Stimulated activated CD8-positive, alpha-beta memory T cell treated with anti-CD3 and anti-CD28 coated beads, Interleukin-15, amount 100 ng/mL, for 1 hour (primary cell): ENCODE measurements at places on chromosomes 13 and 19.

- no peak for DNase-seq
Measured at GRCh38 chr13:50910485-50910805, 854 bp downstream of the RNASEH2B start.

DNA sequence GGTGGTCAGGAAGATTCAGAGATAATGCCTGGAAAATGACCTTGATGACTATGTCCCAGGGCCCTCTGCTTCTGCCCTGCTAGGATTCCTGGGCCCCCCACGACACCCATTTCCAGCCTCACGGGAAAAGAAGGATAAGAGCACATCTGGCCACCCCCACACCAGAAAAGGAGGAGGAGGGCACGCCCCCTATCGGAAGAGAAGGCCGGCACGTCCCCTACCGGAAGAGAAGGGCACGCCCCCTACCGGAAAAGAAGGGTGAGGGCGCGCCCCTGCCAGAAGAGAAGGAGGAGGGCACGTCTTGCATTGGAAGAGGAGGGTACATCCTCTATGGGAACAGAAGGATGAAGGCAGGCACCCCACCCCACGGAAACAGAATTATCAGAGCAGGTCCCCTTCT is 84.3 kb downstream of the IER2 start:
- DNase-seq: peak; percentile 25

DNA sequence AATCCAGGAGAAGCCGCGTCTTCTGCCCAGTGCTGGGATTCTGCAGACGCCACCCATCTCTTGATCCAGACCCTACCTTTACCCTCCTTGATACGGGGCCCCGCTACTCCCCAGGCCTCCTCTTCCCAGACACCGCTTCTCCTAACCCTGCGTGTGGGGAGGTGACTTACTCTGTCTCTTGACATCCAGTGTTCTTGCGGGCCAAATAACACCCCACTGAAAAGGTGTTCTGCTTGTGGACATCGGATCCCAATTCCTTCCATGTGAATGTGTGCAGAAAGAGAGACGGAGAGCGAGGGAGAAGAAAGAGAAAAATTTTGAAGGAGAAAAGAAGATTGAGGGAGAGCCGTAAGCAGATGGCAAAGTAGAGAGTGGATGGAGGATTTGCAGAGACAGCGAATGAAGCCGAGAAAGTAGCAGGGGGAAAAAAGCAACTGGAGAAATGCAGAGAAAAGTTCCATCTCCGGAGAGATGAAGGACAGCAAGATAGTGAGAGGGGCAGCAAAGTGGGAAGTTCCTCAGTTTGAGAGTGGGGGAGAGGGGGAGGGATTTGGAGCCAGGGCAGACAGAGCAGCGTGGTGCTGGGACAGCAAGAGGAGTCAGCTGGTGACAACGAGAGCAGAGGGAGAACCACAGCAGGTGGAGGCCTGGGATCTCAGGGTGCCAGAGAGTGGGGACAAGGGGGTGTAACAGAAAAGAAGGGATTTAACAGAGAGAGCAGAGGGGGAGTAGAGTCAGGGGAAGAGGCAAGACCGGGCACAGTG is 814 bp downstream of the ZNF480 start:
- DNase-seq: no peak

DNA sequence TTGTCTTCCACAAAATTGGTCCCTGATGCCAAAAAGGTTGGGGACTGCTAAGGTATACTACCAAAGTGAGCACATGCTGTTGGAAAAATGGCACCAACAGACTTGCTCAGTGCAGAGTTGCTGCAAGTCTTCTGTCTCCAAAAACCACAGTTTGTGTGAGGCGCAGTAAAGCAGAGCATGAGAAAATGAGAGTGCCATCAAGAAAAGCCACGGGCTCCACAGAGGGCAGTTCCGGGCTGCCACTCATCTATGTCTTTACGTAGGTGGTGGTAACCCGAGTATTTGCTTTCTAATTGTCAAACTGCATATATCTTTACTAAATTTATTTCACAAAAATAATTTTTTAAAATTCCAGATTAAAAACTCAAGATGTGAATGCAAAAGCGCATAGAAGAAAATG is 123.8 kb downstream of the RNF17 start:
- no peak for DNase-seq

- DNase-seq: no peak
Measured at GRCh38 chr13:100399455-100399854, 189.1 kb downstream of the GGACT start.

- no peak for DNase-seq
Measured at GRCh38 chr19:18366021-18366435, 19.9 kb upstream of the GDF15 start.

DNA sequence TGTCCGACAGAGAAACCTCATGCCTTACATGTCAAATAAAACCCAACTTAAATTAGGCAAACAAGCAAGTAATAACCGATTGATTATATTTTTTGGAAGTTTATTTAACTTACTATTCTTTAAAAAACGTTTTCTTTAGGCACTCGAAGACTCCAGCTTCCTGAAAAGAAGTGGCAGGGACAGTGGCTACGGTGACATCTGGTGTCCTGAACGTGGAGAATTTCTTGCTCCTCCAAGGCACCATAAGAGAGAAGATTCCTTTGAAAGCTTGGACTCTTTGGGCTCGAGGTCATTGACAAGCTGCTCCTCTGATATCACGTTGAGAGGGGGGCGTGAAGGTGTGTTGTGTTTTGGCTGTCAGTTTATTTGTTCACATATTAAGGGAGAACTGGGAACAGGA is 164.4 kb downstream of the LMO7 start:
- no peak for DNase-seq

GRCh38 chr19:50199259-50199555 is 4.2 kb upstream of the MYH14 start:
- DNase-seq: no peak

- DNase-seq: no peak
Measured at GRCh38 chr19:6069268-6069791, 41.0 kb downstream of the RFX2 start.

GRCh38 chr19:18203863-18204393 is at the start of gene RAB3A:
Gene RAB3A (minus strand): TSS chr19:18204042. CDS start chr19:18202740, 1,302 bp downstream.
- DNase-seq: peak; percentile 99

GRCh38 chr19:18290302-18291018 is 9.0 kb upstream of the JUND start:
- peak; percentile 68 for DNase-seq

DNA sequence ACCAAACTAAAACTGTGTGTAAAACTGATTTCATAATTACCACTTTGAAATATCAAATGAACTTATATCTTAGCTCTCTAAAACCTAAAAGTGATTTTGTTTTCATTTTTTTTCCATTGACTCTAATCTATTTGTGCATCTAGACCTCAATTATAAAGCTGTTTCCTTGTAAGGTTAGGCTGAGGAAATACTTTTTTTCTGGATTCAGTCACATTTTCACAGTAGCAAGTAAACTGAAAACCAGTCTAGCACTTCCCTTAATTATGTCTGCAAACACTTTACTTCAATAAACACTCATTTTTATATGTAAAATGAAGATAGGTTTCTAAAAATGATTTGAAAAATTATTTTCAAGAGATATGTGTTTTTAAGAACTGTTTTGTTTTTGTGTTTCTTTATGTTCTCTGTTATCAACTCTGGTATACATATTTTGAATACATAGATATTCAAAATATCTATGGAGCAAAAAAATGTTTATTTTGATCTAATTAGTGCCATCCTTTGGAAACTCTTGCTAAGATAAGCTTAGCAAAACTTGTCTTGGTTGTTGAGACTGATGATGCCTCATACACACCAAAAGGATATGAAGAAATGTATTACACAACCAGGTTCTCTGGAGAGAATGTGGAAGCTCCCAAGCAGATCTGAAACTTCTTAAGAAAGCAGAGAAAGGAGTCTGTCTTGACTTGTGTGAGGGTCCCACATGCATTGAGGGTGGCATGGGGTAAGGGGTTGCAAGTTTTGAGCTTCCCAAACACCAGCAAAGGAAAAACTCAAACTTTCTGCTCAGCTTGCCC is 1887.4 kb downstream of the PCDH9 start:
- DNase-seq: no peak

- DNase-seq: no peak
Measured at GRCh38 chr13:109785141-109785891, 1.1 kb downstream of the IRS2 start.

DNA sequence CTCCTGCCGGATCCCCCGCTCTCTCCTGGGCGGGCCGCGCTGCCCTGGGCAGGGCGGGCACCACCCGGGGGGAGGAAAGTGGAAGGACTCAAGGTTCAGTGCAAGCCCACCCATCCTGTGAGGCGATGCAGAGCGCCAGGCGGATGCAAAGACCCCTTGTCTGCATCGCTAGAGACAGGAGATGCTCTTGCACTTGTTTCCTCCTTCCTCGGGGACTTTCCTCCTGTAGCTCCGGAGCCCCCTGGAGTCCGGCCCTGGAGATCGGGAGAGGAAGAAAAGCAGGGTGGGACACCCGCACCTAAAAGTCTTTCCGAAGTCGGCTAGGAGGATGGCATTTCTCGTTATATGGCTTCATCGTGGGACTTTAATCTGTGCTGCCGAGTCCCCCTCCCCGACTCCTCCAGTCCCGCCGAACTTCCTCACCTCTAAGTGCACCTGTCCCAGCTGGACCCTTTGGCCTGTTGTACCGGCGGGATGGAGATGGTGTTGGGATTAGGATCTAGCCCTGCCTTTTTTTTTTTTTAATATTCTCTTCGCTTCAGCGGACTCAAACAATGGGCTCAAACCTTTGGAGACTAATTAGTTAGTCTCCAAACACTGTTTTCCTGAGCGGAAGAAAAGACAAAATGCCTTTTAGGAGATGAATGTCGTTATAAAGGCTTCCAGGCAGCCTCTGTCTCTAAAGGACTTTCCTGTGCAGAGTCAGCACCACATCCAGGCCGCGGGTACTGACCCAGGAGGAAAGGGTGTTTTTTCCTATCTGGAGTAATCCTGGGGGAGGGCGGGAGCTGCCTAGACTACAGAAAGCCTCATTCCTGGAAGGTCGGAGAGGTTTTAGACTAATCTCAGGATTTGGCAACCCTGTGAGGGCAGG is 725 bp downstream of the FAM124A start:
- DNase-seq: no peak

- DNase-seq: no peak
Measured at GRCh38 chr13:26112843-26113242, 61.0 kb upstream of the SHISA2 start.

- DNase-seq: no peak
Measured at GRCh38 chr19:7605490-7606222, 10.0 kb downstream of the CAMSAP3 start.

DNA sequence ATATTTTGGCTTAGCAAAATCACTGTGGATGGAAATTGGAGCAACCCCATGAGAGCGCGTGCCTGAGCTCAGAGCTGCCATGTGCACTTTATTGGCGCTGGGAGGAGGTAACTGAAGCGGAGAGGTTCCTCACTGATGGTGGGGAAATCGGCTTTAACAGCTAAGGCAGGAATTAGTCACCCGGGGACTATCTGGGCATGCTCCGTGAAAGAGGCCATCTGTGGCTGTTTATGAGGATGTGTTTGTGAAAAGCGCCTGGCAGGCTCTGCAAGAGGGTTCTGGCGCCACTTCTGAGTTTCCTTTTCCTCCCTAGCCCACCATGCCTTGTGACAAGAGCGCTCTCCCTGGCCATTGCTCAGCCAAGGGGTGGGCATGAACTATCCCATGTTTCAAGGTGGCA is 815.6 kb downstream of the UQCRFS1 start:
- no peak for DNase-seq

DNA sequence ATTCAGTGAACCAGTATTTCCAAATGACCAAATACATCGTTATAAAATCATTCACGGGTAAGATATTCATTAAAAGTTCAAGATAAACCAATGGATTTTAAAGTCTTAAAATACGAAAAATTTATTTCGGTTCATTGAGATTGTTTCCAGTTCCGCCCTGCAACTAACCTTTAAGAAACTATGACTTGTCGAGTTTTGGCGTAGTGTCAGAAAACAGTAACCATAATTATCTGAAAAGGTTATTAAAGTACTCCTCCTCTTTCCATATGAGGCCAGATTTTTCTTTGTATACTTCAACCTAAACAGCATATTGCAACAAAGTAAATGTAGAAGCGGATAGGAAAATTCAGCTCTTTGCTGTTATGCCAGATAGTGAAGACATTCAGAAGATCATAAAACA is 26.1 kb downstream of the LPAR6 start:
- DNase-seq: no peak

DNA sequence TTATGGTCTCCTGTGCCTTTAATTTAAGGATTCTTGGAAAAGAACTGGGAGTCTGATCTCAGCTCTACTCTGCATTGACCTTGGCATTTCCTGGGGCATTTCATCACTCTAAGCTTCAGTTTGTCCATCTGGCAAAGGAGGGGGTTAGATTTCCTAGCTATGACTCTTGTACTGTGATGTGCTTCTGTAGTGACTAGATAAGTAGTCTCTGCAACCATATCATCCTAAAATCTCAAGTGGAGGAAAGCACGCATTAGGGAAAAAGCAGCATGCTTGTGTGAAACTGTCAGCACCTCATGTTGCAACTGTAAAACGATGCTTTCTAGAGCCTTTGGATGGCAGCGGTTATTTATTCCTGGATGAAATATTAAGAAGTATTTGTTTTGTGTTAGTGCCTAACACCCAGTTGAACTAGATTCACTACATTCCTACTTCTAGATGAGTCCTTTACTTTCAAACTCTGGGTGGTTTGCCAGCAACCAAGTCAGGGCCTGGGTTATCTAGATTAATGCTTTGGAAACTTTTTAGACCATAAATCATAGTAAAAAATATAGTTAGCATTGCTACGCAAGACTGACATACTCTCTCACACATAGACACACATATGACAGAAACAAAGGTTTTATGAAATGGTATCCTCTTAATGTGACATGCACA is 6.8 kb downstream of the WDFY2 start:
- no peak for DNase-seq

- no peak for DNase-seq
Measured at GRCh38 chr13:103133556-103133955, 67.3 kb upstream of the SLC10A2 start.

- DNase-seq: no peak
Measured at GRCh38 chr19:31596751-31597150, 247.5 kb upstream of the TSHZ3 start.

- DNase-seq: no peak
Measured at GRCh38 chr13:44249431-44249836, 124.2 kb upstream of the SERP2 start.

GRCh38 chr13:42047561-42048341 is 697 bp upstream of the DGKH start:
- no peak for DNase-seq

GRCh38 chr19:12828494-12828893 is 5.9 kb downstream of the RTBDN start:
- DNase-seq: no peak

DNA sequence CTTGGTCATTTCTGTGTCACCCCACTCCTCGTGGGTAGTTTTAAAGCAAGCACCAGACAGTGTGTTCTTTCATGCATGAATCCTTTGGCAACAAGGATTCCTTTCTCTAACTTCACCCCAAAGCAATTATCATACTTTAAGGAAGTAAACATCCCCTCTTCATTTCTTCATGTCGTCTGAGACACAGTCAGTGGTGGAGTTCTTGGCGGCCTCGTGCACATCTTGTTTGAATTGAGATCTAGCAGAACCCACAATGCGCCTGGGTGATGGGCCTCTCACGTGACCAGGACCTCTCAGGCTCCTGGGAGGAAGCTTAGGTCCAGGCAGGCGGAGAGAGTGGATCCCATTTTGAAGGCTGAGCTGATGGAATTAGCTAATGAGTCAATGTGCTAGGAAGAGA is 2.6 kb downstream of the ACSBG2 start:
- DNase-seq: no peak
